ENCODE measurements at places on chromosomes 4 and X. TPM values are rescaled to one million over a fixed set of nuclear protein-coding genes. Genes with fewer than 3 reads are reported as not detected.

DNA sequence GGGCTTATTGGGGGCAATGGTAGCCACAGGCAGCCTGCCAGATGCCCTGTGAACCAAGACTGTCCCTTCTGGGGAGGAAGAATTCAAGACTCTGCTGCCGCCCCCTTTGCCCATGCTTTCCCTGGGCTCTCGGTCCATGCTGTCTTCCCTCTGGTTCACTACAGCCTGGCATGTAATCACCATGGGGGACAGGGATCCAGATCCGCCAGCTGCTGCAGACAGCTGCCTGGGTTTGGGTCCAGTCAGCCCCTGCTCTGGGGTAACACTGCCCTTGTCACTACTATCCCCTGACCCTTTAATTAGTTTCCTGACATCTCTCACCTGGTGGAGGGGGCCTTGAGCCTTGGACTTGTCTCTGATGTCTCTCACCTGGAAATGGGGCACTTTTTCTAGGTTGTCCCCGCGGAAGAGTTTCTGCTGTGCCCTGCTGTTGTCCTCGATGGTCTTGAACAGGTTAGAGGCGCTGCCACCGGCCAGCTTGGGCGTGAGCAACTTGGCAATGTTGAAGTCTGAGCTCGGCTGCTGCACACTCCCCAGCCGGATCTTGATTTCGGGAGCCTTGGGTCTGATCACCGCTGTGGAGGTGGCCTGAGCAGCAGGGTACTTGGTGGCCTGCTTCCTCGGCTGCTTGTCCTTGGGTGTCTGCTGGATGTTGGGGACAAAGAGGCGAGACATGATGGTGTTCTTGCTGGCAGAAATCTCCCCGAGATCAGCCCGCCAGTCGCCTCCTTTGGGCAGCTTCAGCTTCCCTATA, 6.4 kb downstream of the C4orf54 start:
- no peak for DNase-seq

- peak; percentile 46 for DNase-seq
Observed at GRCh38 chr4:118834960-118835569, 861 bp downstream of the SEC24D start.

Gene TRIML1
- not detected for polyA plus RNA-seq

Gene PHEX
- polyA plus RNA-seq, result 0.01 TPM

DNA sequence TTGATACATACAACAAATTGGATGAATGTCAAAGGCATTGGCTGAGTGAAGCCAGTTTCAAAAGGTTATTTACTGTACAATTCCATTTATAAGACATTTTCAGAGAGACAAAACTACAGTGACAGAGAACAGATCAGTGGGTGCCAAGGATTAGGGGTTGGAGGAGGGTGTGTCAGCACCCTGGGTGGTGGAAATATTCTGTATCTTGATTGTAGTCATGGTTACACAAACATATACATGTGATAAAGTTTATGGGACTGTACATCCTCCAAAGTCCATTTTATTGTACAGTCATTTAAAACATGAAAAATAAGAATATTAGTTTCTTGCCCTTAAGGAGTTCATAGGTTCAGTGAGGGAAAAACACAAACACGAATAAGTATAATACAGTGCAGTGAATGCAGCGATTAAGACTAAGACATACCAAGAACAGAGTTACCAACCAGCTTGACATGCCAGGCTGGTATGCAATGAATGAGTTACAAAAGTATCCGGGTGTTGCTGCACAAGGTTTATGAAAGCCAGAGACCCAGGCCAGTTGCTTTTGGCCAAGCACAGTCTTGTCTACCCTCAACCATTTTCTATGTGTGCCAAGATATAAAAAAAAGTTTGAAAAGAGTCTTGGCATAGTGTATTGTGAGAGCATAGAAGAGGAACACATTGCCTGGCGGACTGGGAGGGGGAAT, 123.6 kb downstream of the MSL3 start:
- DNase-seq, result no peak

Gene PLCXD1
- 2.6 TPM for polyA plus RNA-seq

GRCh38 chr4:76197971-76198410, 15.6 kb downstream of the SCARB2 start:
- DNase-seq, result no peak

DNA sequence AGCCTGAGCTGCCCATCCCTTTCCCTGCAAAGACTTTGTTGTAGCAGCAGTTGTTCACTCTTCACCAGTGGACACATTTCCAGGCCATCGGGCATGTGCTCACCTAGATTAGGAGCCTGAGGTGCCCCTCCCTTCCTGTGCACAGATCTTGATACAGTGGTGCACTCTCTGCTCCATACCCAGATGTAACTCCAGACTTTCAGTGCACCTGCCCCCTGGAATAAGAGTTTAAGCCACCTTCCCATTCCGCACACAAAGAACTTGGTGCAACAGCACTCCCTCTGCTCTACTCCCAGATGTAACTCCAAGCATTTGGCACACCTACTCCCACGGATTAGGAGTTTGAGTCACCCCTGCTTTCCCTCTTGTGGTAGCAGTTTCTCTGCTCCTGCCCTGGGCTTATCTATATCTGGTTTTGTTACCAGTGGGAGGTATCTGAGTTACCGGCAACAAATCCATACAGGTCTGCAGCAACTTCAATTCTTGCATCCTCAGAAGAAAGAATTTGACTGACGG, 36.0 kb upstream of the PLK4 start:
- no peak for DNase-seq

DNA sequence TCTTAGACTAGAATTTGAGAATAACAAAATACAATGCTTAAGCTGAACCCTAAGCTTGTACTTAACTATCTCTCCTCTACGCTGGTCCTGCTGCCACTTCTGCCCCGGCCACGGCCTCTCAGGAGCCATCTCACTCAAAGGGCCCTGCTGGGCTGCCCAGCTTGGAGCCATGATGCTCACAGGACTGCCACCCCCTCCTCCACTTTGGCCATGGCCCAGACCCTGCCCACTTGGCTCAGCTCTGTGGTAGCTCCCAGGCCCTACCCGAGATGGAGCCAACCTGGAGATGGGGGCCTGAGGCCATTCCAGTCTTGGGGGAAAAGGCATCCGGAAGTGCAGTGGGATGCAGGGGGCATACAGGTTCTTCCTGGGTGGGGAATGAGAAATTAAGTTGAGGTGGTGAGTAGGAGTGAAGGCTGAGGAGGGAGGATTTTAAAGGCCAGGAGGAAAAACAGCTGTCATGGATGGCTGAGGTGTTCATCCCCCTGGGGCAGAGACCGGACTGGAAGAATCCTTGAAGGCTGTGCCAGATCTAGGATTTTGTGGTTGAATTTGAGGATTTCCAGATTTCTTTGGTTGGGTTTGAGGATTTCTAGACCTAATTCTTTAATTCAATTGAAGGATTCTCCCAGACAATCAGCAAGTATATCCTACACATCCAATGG, 824 bp downstream of the SASH3 start:
- DNase-seq, result no peak

GRCh38 chrX:135649029-135649428, 64.4 kb upstream of the CT45A1 start:
- no peak for DNase-seq

- DNase-seq, result no peak
Observed at GRCh38 chr4:46016306-46016705, 107.5 kb downstream of the GABRG1 start.

GRCh38 chr4:106618956-106619355, 250.4 kb upstream of the GIMD1 start:
- DNase-seq, result no peak

- no peak for DNase-seq
Observed at GRCh38 chr4:36767596-36767995, 476.9 kb upstream of the NWD2 start.

Gene CT45A3
- polyA plus RNA-seq, result not detected

DNA sequence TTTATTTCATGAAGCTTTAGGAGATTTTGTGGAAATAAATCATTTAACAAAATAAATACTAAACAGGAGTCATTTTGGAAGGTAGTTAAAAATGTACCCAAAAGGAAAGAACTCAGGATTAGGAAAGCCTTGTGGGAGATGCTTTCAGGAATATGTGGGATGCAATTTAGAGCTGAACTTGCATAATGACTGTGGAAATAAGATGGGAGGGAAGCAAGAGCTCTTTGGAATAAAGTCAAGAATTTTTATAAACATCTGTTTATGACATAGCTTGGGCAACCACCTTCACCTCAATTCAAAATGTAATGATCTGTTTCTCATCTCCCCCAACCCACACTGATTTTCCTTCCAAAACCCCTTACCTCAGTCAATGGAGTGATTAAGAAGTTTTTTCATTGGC, 623.8 kb downstream of the FAT4 start:
- no peak for DNase-seq

- DNase-seq, result no peak
Observed at GRCh38 chr4:16077786-16078185, 6.0 kb downstream of the PROM1 start.

Gene BEX2
- 1.9 TPM for polyA plus RNA-seq

GRCh38 chrX:5399403-5399802, 829.3 kb downstream of the NLGN4X start:
- DNase-seq, result no peak

DNA sequence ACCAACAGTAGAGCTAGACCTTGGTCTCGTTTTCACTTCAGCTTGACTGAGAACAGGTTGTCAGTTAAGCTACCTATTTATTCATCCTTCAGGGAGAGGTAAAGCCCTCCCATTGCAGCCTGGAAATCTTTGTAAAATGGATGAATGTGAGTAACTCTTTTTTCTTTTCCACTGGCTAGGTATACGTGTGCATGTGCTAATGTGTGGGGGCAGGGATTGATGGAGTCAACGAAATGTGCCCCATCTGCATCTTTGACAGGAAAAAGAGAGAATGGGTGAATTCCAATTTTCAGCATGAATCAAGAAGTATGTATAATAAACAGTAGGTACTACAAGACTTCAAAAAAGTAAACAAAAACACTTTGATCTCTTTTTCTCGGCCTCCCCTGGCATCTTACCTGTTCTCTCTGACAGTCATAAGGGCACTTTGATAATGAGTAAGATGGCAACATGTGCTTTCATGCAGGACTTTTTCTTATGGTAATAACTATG, at the start of gene IL21:
Gene IL21 (minus strand): TSS at position 51 of the 492 bp plus-strand sequence. CDS start 55 bp downstream, outside the sequence.
- no peak for DNase-seq

Measured in liver (tissue), 10 donors.